ENCODE measurements at places on chromosomes 4 and X.

GRCh38 chrX:148298737-148299136, 201.7 kb upstream of the AFF2 start:
- DNase-seq: no peak

DNA sequence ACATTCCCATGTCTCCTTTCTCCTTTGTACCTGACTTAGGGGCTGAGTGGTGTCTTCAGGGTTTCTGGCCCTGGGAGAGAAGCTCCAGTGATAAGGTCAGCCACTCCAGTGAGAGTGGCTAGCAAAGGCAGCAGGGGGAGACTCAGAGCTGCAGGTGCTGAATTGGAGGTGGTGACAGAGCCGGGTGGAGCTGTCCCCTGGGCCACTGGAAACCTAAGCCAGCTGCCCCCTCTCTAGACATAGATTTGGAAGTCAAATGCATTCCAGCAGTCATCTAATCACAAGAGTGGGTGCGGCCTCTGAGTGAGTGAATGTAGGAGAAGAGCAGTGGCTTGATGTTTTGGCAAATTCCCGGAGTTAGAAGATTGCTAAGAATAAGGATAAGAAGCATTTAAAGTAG, 28.5 kb downstream of the TRIM2 start:
- DNase-seq: no peak

GRCh38 chrX:21745756-21746155, 12.2 kb downstream of the SMPX start:
- no peak for DNase-seq

- no peak for DNase-seq
Measured at GRCh38 chrX:7132335-7133049, 15.0 kb upstream of the STS start.

GRCh38 chr4:163624727-163625126, 130.2 kb downstream of the TMA16 start:
- no peak for DNase-seq

GRCh38 chrX:52346174-52347165, 22.4 kb upstream of the XAGE2 start:
- no peak for DNase-seq

DNA sequence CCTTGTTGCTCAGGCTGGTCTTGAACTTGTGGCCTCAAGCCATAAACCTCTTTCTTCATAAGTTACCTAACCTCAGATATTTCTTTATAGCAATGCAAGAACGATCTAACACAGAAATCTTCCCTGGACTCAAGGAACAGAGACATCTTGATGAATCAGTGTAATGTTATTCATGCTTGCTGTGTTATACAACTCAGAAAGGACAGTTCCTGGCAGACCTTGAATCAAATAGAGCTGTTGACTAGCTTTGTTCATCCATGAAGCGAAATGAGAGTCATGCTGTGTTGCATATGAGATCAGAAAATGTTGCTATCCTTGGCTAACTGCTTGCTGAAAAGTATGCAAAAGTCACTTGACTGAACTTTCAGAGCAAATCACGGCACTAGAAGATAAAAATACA, 72.6 kb upstream of the ARHGAP24 start:
- DNase-seq: no peak

DNA sequence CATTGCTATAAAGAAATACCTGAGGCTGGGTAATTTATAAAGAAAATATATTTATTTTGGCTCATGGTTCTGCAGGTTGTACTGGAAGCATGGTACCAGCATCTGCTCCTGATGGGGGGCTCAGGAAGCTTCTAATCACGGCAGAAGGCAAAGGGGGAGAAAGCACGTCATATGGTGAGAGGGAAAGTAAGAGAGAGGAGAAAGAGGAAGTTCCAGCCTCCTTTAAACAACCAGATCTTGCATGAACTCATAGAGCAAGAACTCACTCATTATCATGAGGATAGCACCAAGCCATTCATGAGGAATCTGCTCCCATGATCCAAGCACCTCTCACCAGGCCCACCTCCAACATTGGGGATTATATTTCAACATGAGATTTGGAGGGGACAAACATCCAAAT, 125.0 kb upstream of the GRPR start:
- no peak for DNase-seq

- no peak for DNase-seq
Measured at GRCh38 chr4:115711575-115711974, 598.2 kb upstream of the NDST4 start.

Data from natural killer cell treated with Interleukin-12 subunit alpha and Interleukin-12 subunit beta and Interleukin-15 and Interleukin-18, amount 100 ng/mL, for 72 hours (primary cell).